ENCODE measurements at places on chromosomes 13 and 19. TPM values are rescaled to one million over a fixed set of nuclear protein-coding genes. Genes with fewer than 3 reads are reported as not detected.

DCT gene
- 0.44 TPM for polyA plus RNA-seq

ZNF799 gene
- 8.2 TPM for polyA plus RNA-seq

ARL11 gene
- polyA plus RNA-seq, result 0.44 TPM

CXCL17 gene
- polyA plus RNA-seq, result 0.17 TPM

CASP14 gene
- polyA plus RNA-seq, result not detected

IL12RB1 gene
- 0.14 TPM for polyA plus RNA-seq

DNA sequence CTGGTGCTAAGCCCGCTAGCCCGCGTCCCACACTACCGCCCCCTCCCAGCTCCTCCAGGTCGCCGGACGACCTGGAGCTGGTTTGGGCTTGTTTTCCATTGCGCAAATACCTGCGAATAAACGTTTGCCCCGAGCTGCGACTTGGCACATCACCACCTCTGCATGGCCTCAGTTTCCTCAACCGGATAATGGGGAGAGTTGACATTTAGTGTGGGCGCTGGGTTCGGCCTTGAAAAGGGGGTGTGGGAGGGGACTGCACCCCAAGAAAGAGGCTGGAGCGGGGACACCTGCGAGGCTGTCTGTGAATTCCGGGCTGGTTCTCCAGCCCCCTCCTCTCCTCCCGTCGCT, 11.0 kb upstream of the JUND start:
- DNase-seq, result no peak

GRCh38 chr19:3782903-3783302, 3.3 kb downstream of the MATK start:
- DNase-seq, result no peak

DNA sequence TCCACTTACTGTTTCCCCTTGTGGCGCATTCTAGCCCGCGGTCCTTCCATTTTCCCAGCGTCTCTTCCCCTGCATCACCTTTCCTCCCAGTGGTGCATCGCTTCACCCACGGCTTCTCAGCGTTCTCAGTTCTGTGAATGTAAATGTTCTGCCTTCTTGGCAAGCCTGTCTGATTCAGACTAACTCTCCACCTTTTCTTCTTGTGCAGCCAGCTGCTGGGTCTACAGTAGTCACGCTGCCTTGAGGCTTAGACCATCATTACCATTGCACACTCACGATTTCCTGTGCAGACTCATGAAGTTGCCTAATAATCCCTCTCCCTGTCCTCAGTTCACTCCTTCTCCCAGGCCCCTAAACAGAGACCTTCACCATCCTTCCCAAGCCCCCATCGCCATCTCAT, 75.0 kb downstream of the DHRS12 start:
- DNase-seq, result no peak

DNA sequence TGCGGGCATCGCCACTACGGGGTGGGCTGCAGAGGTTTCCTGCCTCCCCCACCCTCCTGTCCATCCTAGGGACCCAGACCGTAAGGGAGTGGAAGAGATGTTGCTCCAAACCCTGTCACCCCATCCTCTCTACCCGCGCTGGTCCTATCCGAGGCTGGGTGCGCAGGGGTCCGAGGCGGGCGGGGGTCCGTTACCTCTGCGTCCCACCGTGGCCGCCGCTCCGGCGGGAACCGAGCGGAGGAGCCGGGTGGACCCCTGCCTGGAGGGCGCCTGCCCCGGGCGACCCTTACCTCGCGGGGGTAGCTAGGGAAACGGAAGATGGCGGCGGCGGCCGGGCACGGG, at the start of gene DGKH:
Gene DGKH, plus strand, starts transcription at position 307 of the 342 bp plus-strand sequence. CDS start 126 bp downstream, outside the sequence.
- no peak for DNase-seq

DNA sequence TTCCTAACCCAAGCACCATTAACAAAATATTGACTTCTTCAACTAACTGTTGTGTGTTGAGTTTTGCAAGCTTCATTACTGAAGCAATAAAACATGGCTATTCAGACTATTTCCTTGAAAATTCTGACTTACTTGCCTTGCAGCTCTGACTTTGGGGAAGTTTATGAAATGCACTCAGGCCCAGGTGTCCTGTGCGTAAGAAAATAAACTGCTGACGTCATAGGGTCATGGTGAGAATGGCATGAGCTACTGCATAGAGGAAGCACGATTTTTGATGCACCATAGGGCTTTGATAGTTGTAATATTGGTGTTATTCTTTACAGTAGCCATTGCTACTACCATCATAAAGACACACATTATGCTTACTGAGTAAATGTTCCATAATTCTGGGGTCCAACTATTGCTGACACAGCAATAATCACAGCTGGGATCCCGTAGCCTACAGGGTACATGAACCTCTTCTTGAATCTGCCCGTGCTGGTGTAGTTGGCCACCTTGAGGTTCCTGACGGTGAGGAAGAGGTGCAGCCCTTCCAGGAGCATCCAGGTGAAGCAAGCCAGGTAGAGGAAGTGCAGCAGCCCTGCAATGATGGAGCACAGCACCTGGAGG, 57.9 kb downstream of the MBD3L2B start:
- no peak for DNase-seq

GRCh38 chr19:58385891-58386575, 1.0 kb upstream of the RPS5 start:
- DNase-seq, result no peak

GRCh38 chr13:35293579-35294226, 182.8 kb downstream of the MAB21L1 start:
- no peak for DNase-seq

- no peak for DNase-seq
Measured at GRCh38 chr19:10320602-10321416, 5.0 kb upstream of the FDX2 start.

DNA sequence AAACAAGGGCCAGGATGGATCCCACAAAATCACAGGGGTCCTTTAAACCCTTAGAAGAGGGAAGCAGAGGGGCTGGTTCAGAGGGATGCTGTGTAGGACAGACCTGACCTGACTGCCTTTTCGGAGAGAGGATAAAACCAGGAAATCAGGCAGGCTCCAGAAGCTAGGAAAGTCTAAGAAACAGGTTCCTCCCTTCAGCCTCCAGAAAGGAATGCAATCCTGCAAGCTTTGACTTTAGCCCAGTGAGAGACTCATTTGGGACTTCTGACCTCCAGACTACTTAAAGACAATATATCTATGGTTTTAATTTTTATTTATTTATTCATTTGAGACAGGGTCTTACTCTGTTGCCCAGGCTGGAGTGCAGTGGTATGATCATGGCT, 5.3 kb downstream of the RAB20 start:
- DNase-seq, result no peak

GRCh38 chr13:24249624-24250023, 59.8 kb upstream of the C1QTNF9 start:
- DNase-seq, result no peak

DNA sequence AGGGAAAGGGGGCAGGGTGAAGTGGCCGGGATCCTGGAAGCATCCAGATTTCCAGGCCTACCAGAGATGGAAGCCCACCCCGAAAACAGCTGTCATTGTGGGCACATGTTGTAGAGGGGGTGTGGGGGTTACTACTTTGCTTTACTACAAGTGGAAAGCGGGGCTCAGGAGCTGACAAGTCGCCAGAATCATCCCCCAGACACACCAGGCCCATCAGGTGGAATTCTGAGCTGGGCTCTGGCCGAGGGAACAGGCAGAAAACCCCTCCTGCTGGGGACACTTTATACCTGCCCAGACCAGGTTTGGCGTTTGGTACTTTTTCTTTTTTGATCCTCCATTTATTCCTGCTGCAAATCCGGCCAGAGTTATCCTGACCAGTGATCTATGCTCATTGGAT, 3.8 kb downstream of the CDX2 start:
- no peak for DNase-seq

Measured in right renal cortex interstitium (tissue), 3 donors.